ENCODE measurements at places on chromosomes 7 and 10.

DNA sequence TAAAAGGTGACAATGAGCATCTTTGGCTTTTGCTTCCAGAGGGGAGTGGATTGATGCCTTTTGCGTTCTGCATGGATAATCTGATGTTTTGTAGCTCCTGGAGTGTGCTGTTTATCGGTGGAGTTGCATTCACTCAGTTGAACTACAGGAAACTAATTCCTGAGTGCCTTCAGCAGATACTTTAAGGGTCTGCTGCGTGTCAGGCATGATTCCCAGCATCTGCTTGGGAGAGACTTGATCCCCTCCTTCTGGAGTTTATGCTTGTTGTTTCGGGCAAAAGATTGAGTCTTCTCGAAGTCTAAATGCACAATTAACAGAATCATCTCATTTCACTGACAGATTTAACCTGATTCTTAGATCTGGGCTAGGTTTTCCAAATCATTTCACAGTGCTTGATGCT is 46.2 kb downstream of the CELF2 start:
- no peak for DNase-seq

DNA sequence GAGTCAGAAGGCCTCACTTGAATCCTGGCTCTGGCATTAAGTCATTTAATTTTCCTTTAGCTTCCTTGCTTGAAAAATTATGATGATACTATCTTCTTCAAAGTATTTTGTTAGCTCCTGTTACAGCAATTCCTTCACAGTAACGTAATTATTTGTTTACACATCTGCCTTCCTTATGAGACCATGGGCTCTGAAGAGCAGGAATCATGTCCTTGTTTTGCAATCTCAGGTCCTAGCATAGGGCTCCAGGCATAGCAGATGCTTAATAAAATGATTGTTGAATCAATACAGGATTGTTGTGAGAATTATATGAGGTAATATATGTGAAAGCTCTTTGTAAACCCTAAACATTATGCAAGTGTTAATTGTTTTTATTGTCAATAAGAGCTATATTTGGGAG is 25.5 kb downstream of the KLHDC10 start:
- no peak for DNase-seq

GRCh38 chr10:120705309-120705708 is 145.9 kb upstream of the WDR11 start:
- DNase-seq, result no peak

DNA sequence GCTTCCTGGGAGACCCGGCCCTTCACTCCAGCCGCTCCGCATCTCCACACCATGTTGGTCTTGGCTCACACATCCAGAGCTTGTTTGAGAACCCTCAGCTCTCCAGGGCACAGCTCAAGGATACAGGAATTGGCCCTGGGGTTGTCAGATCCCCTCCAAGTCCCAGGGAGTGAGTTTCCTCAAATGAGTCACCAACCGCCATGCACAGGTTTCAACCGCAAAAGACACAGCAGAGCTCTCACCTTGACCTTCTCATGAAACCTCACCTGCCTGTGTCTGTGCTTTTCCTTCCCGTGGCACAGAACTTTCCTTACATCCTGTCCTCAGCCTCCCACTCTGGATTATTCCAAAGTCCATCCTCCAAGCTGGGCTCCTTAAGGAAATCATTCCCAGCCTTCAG is 20.6 kb downstream of the AZGP1 start:
- no peak for DNase-seq

DNA sequence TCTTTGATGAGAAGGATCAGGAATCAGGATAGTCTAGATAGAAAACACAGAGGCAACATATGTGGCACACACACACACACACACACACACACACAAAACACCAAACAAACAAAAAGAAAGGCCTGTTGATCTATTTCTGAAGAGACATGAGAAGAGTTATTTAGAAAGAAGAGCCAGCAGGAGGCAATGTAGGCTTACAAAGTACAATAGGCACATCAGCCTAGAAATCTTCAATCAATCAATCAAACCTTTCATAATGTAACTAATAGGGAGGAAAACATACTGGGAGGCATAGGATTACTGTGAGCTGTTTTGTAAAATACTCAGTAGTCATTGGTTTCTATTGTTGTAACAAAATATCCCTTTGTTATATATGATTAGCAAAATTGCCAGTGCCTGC is 47.3 kb upstream of the TES start:
- DNase-seq, result no peak

DNA sequence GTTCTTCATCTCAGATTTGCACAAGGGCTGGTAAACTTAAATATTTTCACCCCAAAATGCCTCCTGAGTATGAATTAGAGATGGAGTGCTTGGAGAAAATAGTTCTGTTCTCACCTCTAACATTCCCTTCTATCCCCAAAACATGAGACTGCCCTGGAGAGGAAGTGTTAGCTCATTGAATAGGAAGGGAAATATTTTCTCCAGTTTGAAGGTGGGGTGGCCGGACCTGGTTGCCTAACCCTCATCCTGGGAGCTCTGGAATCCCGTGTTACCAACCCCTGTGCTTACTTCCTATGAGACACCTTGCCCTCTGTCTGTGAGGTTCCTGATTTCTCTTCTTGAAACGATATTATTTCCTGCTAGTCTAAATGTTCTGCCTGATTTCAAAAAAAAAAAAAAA is 779 bp downstream of the IFIT2 start:
- DNase-seq, result no peak

DNA sequence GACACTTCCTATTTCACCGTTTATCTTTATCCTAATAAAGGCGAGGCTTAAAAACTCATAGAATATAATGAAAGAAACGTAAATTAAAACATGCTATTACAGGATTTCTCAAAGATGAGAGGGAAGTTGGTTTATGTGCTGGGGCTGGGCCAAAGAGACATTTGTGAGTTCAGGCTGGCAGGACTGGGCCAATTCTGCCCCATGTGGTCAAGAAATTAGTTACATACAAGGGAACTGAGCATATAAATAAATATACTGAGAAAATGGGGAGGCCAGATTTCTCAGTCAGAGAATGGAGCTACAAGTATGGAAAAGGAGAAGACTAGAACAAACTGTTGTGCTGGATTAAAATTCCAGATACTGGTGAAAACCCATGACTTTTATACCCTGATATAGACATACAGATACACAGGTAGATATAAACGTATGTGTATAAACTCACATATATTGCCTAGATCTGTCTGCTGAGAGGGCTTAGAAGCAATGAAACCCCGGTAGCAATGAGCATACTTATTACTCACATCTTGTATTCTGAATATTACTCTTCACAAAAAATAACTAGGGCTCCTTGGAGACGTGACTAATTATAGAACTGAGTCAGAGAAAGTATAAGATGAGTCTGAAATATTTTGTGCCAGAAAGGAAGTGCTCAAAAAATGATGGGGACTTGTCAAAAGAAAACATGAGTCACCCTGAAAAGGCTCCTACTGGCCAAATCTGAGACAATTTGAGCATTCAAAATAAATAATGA is 155.7 kb upstream of the FGFR2 start:
- DNase-seq, result no peak

GRCh38 chr7:108114117-108114841 is 15.9 kb downstream of the LAMB4 start:
- no peak for DNase-seq

- DNase-seq, result no peak
Measured at GRCh38 chr7:128427289-128427891, 17.6 kb upstream of the IMPDH1 start.

- DNase-seq, result no peak
Measured at GRCh38 chr10:47121336-47121735, 178.7 kb upstream of the GDF10 start.

DNA sequence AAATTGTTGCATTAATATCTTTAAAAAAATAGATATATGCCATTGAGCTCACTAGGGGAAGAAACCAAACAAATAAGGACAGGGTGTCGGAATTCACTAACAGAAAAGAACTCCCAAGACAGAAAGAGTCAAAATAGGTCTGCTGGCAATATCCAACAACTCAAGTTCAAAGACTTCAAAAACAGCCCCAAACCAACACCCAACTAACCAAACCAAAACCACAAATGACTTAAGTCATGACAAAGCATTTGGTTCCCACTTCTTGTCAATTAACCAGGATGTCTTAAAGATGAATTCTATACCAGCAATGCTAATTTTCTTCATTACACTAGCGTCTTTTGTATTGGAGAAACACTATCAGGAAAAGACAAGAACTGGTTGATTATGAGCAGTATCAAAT is 249.0 kb upstream of the PLXNA4 start:
- DNase-seq, result no peak

DNA sequence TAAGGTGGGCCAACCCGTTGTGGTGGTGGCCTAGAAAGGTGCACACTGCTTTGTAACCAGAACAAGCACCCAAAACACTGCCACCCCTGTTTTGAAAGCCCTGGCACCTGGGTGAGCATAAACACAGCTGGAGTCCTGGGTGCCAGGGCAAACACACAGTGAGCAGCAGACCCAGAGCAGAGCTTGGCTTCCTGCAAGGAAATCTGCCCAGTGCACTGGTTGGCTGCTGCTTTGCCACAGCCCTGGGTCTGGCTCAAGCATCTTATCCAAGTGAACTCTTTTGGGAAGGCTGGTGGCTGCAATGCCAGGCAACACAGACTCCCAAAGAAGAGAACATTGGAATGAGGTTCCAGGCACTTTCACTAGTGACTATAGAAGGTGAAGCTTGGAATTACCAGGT is 145.5 kb upstream of the PDE1C start:
- DNase-seq, result no peak

DNA sequence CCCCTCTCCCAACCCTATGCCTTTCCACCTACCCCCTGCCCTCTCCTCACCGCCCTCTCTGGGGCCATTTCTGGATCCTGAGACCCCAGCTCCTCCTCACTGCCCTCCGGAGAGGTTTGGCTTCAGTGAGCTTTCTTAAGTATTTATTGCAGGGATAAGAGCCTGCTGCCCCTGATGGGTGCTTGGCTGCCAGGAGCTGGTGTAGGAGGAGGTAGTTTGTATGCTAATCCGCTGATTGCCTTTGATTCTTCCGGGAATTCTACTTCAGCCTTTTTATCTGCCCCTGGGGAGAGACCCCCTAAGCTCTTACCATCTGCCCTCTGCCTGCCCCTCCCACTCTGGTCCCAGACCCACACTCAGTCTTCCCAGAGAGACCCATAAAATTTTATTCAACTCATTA is 263.5 kb upstream of the PODXL start:
- DNase-seq, result no peak

DNA sequence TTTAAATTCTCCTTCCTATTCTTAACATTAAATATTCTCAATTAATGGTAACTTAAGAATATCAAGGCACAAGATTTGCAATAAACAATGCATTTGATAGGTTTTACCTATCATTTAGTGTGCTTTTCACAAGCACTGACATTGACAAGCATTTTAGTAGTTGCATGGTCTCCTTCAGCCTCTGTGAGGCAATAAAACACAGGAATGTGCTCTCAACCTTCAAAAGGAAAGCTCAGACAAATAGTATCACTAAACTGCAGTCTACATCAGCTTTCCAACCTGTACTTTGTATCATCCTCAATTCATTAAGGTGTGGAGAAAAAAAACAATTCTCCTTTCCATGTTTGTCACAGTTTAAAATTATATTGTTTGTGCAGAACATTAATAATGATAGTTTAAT is 51.1 kb upstream of the TSPAN13 start:
- no peak for DNase-seq

GRCh38 chr10:129879655-129880054 is 84.4 kb downstream of the EBF3 start:
- DNase-seq, result no peak

- DNase-seq, result no peak
Measured at GRCh38 chr7:151308791-151309190, 32.8 kb upstream of the NUB1 start.

- no peak for DNase-seq
Measured at GRCh38 chr7:36005876-36006275, 147.2 kb upstream of the EEPD1 start.

GRCh38 chr10:117899181-117899683 is 147.5 kb downstream of the RAB11FIP2 start:
- DNase-seq, result no peak

DNA sequence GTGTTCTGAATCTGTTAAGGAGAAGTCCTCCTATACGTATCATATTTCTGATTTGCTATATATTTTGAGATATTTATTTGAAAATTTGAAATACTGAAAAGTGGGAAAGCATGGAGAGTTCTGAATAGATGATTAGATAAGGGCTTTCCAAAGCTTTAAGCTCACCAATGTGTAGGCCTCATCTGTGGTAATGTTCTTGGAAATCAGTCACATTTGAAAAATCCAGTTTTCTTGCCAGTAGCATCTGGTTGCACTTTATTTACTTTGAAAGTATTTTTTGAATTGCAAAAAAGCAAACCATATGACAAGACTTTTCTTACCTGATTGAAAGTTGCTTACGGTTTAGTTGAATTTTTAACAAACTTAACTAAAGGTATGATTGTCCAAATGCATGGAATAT is 21.7 kb downstream of the ADD3 start:
- DNase-seq, result no peak

DNA sequence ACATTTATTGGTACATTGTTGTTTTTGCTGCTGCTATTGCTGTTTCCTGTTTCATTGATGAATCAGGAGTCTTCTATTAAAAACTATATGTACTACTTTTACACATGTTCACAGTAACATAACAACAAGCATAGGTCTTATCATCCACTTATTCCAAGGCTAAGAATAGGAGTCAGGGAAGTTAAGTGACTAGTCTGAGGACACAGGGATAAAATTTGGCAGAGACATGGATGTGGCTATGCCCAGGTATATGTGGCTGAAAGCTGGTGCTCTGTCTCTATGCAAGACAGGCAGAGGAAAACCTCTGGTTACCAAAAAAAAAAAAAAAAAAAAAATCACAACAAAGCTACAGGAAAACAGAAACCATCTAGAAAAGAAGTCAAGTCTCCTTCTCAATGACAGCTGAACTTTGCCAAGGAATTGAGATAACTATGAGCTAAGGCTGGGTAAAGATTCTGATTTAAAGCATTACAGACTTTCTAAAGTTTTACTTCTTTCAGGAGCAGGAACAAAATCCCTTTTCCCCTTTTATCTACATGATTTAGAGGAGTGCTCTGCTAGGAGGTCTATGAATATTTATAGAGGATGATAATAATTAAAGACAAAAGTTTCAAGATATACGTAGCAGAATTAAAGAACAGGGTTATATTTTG is 70.0 kb downstream of the GPR141 start:
- DNase-seq, result no peak

DNA sequence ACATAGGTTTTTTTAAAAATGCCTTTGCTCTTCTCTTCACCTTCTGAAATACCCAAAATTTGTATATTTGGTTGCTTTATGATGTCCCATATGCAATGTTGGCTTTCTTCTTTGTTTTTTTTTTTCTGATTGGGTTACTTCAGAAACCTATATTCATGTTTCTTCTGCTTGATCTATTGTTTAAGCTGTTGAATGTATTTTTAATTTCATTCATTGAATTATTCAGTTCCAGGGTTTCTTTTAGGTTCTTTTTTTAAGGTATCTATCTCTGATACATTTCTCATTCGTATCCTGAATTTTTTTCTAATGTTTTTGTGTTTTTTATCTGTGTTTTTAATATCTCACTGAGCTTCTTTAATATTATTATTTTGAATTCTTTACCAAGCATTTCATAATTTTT is 221.0 kb upstream of the MTPN start:
- DNase-seq, result no peak

GRCh38 chr10:101120884-101121653 is 10.0 kb upstream of the TLX1 start:
- no peak for DNase-seq

Data from activated CD8-positive, alpha-beta memory T cell treated with anti-CD3 and anti-CD28 coated beads for 1 hour (primary cell).